ENCODE measurements at places on chromosomes 2 and 18.

DNA sequence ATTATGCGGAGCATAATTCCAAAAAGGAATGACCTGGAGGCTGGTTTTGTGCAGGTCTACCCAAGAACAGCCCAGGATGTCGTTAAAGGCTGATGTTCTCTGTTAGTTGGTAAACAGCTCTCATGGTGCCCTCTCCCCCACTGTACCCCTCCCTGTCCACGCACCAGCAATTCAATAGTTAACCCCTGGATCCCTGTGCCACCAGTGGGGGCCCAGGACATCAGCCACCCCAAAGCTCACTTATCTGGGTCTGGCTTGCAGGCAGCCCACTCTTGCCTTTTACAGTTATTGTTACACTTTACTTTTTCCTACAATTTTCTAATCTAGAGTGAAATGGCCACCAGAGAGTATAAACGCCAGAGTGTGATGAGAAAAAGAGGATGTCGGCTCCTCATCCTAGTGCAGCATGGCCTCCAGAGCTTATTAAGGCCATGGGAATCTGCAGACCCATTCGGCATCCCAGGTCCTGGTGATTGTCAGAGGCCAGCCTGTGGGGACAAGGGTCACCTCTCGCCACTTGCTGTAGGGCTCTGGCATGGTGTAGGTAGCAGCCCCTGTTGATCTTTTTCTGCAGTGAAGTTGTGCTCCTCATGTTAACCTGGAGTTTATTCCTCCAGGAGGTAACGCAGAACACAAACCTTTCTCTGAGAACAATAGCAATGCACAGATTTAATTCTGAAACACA, 30.3 kb downstream of the TWIST2 start:
- no peak for DNase-seq

- no peak for DNase-seq
Measured at GRCh38 chr2:127355407-127356008, 32.3 kb downstream of the MAP3K2 start.

DNA sequence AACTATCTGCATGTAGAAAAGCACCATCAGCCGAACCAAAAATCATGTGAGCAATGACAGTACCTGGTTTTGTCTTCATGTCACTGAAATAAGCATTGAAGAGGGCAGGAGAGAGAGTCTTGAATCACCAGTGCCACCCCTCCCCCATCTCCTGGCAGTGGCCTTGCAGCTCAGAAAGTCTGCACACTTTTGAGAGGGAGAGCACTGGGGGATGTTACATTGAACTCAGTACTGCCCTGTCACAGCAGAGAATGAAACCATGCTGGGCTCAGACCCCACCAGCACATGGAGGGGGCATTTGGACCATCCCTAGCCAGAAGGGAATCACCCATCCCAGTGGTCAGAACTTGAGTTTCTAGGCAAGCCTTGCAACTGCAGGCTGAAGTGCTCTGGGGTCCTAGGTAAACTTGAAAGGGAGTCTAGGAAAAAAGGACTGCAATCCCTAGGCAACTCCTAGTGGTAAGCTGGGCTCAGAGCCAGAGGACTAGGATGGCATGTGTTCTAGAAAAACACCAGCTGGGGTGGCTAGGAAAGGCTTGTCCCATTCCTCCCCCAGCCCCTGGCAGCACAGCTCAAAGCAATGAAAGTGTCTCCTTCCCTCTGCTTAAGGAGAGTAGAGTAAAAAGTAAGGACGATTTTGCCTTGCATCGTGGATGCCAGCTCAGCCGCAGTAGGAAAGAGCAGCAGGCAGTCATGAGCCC, 259.9 kb upstream of the MYT1L start:
- no peak for DNase-seq

DNA sequence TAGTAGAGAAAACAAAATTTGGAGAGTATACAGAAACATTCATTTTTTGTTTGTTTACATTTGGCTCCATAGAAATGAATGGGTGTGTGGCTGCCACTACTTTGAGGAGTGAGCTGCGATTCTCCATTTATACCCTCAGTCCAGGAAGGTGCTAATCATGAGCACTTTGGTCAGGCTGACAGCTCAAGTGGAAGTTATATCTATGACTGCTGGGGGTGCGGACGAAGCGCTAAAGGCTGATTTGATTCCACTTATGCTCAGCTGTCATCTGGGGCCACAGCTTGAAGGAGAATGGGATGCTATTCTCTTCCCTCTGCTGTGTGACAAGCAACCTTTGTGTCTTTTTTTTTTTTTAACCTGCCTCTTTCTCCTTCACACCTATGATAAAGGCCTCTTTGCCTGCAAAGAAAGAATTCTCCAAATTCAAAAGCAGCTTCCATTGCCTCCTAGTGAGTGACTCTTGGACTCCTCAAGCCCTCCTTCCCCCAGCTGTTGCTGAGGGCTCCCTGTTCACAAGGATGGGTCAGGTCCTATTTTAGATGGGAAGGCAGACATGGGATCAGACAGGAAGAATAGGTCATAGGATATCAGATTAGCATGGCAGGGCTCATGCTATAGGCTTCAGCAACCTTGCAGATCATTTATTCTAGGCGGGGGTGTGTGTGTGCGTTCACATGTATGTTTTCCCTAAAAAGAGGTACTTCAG, 201.6 kb downstream of the SETBP1 start:
- no peak for DNase-seq

DNA sequence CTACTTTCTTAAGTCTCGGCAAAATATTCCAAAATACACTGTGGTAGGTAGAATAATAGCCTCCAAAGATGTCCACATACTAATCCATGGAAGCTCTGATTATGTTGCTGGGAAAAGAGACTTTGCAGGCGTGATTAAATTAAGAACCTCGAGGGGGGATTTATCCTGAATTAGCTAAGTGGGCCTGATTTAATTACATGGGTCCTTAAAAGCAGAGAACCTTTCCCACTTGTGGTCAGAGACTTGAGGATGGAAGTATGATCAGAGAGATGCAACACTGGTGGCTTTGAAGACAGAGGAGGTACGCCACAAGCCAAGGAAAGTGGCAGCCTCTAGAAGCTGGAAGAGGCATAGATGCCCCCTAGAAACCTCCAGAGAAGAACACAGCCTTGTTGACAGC, 2.8 kb downstream of the DYM start:
- DNase-seq: no peak

- DNase-seq: no peak
Measured at GRCh38 chr2:103153580-103154284, 391.9 kb downstream of the TMEM182 start.

DNA sequence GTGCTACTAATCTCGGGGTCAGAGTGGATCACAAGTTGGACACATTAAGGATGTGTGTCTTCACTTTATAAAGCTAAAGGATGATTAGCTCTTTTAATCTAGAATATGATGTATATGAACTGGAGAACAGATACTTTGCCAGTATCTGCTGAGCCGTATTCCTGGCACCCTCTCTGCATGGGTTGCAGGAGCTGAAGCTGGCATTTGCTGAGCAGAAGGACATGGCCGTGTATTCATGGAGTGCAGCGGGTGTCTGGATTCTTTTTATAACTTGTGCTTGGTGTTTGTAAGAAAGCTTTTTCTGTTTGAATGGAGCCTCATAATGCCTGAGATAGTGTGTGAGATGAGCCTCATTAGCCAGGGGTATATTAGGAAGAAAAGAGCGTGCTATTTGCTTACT, 103.9 kb upstream of the MCFD2 start:
- DNase-seq: no peak
